ENCODE measurements at places on chromosomes 13 and 19.

GRCh38 chr19:927780-928401 lies 2.1 kb downstream of the ARID3A start:
- no peak for DNase-seq

DNA sequence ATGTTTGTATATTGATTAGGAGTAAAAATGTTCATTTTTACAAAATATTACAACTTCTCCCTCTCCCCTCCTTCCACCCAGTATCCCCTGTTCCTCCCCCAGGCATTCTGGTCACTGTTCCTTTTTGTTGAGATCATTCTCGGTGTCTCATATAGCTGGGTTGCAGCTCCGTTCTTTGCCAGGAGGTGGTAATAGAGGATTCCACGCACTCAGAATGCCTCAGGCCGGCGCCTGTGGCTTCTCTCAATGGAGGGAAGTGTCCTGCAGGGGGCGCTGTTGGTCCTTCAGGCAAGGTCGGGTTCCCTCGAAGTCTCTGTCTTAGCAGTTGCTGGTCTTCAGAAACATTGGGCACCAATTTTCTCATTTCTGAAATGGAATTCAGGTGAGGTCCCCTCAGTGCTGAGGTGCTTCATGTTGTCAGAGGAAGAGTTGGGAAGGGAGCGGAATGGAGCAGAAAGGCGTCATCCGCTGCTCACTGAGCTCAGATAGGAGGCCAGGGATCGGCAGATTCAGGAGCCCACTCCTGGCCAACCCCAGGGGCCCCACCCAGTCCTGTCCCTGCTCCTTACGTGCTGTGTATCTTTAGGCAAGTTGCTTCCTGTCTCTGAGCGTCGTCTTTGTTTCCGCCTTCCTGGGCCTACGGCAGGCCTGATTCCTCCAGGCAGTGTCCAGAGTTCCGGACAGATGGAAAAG lies 10.3 kb upstream of the GARIN5A start:
- DNase-seq = peak; percentile 68

DNA sequence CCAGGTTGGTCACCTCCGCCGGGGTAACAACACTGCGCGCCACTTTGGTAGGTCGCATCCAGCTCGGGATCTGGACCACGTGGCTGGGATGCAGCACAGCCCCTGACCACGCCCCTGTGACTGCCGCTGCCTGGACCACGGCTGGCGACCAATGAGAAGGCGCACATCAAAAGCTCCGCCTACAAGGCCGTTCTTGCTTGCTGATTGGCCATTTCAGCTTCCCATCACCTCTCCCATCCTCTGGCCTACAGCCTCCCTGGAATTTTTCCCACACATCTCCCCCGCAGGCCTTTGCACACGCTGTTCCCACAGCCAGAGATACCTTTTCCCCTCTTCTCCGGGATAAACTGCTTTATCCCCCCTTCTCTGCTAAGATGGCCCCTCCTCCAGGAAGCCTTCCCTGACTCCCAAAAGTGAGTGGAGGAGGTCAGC lies 12.5 kb upstream of the MAP1S start:
- no peak for DNase-seq

- DNase-seq = no peak
These were observed 63.1 kb downstream of the GSX1 start for GRCh38 chr13:27855381-27855780.

DNA sequence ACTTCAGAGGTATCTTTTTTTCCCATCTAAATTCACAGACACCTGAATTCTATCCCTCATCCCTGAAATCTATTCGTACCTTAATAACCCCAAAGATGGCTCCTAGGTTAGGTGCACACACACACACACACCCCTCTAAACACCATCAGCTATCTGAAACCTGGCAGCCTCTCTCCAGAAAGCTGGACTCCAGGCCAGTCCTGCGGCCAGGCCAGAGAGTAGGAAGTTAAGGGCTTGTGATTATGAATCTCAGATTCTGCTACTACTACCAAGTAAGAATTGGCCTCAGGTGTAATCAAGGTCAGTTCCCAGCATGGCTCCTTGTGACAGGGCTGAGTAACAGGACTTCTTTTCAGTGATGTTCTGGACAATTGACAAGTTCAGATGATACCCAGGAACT lies 244.2 kb upstream of the SERP2 start:
- DNase-seq = no peak

DNA sequence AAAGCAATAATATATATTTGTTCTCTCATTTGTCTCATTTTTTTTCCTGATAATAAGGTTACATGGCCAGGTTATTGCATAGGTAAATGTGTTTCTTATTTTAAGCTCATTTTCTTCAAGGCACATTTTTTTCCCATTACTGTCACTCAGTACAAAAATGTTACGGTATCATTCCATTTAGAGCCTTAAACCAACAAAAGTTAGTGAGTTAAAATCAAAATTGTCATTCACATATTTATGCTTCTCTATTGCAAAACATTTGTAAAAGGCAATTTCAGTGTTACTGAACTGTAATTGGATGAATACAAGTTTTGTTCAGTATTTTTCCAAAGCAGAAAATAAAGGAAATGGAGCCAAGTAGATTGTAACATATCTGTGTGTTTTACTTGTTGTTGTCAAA lies 117.6 kb upstream of the MAB21L1 start:
- DNase-seq = no peak

DNA sequence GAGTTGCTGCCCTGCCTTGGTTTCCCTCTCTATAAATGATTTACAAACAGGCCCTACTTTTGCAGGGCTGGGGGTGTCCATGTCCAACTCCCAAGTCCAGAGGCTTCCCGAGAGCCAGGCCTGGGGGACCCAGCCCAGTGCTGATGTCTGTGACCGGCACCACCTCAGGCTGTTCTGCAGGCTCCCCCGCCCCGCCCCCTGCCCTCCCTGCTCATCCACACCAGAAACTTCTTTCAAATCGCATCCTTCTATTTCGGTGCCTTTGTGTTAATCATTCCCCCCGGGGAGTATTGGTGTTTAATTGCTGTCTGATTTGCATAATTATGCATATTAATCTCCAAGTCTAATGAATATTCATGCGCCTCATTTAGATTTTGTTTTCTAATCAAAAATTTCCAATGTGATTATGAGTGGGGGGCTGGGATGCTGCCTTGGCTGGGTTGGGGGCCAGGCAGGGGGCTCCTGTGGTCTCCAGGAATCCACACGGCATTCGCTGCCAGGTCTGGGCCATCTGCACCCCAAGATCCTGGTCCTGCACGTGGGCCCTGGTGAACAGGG lies 19.1 kb downstream of the TCF3 start:
- DNase-seq = no peak

- DNase-seq = no peak
These were observed 24.1 kb upstream of the URI1 start for GRCh38 chr19:29917911-29918310.

DNA sequence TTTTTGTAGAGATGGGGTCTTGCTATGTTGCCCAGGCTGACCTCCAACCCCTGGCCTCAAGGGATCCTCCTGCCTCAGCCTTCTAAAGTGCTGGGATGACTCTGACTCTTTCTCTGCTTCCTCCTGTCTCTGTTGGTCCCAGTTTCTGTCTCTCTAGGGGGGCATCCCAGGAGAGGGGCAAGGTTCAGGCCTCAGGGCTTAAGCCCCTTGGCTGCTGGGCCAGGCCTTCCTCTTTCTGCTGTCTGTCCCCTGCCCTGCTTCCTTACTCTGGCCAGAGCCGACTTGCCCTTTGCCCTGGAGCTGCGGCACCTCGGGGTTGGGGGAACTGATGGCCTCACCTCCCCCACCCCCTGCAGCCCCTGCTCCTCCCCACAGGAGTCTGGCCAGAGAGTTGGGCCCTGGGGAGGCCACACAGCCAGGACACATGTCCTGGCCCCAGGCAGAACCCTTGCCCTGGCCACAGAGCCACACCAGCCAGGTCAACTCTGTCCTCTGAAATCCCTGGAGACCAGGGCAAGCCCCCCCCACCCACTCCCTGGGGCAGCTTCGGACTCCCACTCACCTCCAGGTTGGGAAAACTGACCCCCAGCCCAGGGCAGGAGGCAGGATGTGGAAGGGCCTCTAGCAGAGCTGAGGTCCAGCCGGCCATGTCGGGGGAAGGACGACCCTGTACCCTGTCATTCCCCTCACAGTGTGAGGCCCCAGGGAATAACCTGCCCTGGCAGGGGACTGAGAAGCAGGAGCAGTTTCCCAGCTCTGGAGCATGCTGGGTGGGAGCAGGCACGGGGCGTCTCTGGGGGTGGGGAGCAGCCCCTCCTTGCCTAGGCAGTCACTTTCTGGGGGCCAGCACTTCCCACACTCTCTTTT lies 23.7 kb downstream of the CEBPA start:
- no peak for DNase-seq

DNA sequence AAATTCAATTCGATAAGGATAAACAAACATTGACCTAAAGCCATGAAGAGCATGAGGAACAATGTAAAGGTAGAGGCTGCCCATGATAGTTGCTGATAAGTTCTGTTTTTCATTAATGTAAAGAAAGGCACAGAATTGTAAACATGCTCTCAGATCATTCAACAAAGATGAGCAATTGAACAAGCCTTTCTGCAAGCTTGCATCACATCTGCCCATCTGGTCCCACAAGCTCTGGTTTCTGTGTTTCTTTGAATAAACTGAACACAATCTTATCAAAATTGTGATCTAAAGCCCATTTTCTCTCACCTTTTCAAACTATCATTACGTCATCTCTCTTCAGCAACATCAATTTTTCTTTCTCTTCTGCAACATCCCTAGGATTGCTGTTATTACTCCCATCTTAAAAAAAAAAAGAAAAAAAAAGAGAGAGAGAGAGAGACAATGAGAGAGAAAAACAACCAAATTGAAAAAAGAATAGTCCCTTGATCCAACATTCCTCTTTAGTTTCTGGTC lies 487.2 kb upstream of the GPC6 start:
- DNase-seq = no peak

DNA sequence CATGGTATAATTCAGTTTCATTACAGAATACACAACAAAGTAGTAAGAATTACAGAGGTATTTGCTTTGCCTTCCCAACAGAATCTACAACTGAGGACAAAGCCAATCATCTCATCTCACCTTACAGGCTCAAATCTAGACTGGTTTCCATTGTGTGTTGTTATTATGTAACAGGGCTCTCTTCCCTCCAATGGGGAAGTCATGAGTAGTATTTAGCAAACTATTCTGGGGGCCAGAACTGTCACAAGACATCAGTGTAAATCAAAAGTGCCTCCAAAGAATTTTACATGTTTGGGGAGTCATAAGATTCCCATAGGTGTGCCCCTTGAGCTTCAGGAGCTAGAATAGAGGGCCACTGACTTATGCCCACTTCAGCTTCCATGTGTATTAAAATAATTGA lies 187.0 kb upstream of the EDNRB start:
- no peak for DNase-seq

GRCh38 chr19:33465371-33465770 lies 56.2 kb downstream of the PEPD start:
- DNase-seq = no peak

GRCh38 chr19:41698746-41699230 lies 9.6 kb upstream of the CEACAM5 start:
- DNase-seq = no peak

DNA sequence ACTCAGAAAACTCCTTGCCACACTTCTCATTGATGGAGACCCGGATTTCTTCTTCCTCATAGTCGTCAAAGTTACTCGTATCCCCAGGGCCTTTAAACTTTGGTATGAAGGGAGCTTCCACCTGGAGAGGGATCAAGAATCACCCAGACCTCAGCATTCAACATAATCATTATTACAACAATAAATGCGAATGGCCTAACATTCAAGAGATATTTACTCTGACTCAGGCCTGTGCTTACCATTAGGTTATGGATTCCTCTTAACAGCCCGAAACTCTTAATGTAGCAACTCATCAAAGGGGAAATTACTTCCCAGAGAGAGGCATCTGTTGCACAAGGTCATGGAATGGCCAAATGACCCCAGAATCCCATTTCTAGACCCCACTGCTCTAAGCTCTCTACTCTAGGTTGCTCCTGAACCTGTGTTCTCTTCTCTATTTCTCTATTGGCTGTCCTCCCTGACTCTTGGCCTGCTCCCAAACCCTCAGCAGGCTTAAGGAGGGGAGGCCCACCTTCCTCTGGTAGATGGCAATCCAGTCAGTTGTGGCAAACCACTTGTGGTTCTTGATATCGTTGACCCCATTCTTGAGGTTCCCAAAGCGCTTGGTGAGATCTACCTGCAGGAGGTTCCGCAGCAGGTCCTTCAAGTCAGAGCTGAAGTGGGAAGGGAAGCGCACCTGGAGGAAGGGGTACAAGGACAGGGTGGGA lies 2.7 kb upstream of the SAMD1 start:
- no peak for DNase-seq

DNA sequence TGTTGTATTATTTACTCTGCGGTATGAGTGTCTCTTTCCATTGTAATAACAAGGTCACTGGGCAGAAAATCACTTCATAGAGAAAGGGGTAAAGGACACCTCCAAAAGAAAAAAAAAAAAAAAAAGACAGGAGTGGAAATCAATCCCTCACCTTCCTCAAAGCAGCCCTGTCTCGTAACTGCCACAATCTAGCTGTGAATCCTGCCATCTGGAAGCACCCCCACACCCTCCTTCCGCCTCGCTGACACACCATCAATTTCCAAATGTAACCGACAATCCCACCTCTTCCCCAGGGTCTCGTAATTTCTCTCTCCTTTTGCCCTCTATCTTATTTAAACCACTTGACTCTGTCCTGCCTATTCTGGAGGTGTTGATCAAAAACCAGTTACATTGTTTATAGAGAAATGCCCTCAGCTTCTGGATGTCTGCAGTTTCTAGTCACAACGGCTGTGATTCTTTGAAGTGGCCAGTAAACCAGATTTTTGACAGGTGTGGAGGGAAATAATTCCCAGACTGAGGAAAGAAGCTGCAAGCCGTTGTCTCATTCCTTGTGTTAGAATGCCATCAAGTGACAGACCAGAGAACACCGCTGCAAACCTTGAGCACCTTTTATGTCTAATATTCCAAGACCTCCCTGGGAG lies 9.1 kb upstream of the POP4 start:
- DNase-seq = no peak

GRCh38 chr19:30148039-30148790 lies 206.2 kb downstream of the URI1 start:
- no peak for DNase-seq

DNA sequence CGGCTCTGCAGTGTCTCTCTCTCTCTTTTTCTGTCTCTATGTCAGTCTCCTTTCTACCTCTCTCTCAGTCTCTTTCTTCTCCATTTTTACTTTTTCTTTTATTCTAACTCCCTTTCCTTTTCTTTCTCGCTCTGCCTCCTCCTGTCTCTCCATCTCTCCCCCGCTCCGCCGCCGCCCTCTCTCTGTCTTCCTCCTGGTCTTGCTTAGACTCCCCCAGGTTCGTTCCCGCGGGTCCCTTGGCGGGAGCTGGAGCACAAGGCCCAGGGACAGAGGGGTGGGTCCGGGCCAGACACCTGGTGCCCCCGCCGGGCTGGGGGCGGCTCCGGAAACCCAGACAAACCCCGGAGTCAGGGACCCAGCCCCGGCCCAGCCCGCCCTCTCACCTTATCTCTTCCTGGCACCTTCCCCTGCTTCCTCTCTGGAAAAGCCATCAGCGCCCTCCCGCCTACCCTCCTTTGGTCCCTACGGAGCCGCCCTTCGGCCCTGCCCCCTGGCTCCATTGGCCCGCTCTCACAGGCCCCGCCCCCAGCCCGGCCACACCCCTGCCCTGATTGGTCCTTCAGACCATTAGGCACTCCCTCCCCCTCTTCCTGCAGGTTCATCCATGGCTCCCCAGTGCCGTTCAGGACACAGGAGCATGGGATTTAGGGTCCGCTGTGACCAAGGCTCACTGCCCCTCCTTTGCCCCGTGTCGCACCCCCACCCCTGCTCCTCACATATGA lies 15.4 kb upstream of the NOP53 start:
- peak; percentile 73 for DNase-seq

GRCh38 chr13:98157188-98157587 lies 14.3 kb downstream of the FARP1 start:
- DNase-seq = no peak

All from activated T-cell treated with anti-CD3 and anti-CD28 coated beads for 48 hours (primary cell).